Amniotic epithelial cell (primary cell): ENCODE measurements at places on chromosomes 7 and 10.

DNA sequence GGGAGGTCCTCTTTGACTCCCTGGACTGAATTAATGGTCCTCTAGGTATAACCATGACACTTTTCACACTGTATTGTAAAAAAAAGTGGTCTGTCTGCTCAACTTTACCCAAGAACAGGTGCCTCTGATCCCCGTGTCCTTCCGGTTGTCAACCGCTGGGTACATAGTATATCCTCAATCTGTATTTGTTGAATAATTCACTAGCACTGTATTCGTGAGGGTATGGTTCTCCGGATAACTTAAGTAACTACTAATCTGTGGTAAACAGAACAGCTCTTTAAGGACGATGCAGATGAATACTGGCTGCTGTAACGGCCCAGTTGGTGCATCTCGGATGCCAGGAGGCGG is 472 bp upstream of the ADAM22 start:
- DNase-seq = no peak

GRCh38 chr7:47180516-47180826 is 401.4 kb downstream of the TNS3 start:
- peak; percentile 11 for DNase-seq

DNA sequence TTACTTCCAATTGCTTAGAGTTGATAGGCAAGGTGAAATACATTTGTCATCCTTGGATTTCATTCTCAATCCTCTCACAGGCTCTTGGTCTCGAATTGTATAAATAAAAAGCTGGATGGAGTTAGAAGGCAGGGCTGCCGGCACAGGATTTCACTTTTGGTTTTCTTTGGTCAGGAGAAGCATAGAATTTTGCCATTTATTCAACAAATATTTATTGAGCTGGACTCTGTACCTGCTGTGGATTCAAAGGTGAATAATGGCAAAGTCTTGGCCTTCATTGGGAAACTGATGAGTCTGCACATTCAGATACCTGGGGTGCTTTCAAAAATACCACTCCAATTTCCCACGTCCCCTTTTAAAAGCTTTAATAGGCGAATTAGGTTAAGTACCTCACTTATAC is 49.7 kb downstream of the PDK4 start:
- no peak for DNase-seq

- DNase-seq = peak; percentile 8
These were observed 89.3 kb upstream of the PITRM1 start for GRCh38 chr10:3261921-3262320.

DNA sequence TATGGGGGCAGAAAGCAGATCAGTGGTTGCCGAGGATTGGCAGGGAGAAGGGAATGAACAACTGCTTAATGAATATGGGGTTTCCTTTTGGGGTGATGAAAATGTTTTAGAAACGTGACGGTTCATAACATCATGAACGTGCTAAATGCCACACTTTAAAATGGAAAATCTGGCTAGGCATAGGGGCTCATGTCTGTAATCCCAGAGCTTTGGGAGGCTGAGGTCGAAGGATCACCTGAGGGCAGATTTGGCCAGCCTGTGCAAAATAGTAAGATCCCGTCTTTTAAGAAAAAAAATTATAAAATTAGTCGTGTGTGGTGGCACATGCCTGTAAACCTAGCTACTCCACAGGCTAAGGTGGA is 3.1 kb downstream of the FAM3C start:
- no peak for DNase-seq

DNA sequence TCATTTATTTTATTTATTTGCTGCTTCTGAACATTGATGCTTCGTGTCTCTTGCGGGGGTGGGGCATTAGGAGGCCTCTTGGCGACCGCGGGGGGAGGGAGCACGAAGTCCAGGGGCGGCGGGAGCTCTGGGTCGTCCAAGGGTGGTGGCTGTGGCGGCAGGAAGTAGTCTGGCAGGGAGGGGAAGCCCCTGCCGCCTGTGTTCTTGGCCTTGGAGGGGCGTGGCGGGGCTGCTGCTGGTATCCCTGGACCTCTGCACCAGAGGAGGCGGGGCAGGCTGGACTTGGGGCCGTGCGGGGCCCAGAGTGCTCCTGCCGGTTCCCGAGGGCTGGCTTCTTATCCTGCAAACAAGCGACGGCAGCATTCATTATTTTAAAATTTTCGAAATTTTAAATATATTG is 70.5 kb upstream of the ABI1 start:
- DNase-seq = no peak

- DNase-seq = no peak
These were observed 42.5 kb downstream of the ABLIM1 start for GRCh38 chr10:114615600-114616007.

- peak; percentile 36 for DNase-seq
These were observed 268.1 kb downstream of the HPSE2 start for GRCh38 chr10:98967601-98968000.

DNA sequence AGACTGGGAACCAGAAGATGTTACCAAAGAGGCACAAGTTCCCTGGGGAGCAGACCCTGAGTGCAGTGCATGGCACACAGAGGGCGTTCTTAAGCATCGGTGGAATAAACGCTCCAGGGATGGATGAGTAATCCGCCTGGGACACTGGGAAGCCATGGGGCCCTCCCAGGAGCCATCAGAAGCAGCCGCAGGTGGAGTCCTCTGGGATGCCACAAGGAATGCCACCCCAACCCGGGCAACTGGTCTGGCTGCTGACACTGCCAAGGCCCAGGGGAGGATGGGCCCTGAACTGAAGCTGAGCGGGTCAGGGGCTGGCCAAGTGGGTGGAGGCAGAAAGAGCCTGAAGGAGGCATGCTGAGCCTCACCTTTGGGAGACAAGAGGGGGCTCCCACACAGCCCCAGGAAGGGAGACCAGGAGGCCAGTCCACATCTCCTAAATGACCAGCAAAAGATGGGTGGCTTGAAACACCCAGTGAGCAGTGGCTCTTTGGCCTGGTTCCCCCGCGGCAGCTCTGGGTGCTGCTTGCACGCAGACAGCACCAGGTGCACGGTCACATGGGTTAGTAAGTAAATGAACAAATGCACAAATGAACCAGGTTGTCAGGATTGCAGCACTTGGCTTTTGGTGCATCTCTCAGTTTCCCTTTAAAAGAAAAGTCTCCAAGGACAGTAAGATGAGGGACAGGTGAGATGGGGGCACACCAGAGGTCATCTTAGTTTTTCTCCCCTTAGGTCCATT is 141.3 kb upstream of the ZMIZ1 start:
- no peak for DNase-seq

- DNase-seq = no peak
These were observed 8.0 kb downstream of the HGF start for GRCh38 chr7:81761821-81762220.

DNA sequence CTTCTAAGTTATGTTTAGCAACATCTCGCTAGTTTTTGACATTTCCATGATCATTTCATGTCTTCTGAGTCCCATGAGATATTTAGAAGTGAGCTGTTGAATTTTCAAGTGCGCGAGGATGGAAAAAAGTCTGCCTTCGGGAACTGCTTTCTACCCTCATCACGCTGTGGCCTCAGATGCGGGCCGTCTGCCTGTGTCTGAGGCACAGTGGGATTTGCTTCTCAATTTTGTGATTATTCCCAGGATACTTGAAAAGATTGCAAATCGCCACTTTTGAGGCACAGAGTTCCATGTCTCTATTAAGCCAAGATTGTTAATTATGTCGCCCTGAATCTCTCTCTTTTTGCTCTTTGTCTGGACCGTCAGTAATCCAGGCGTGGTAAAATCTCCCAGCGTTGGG is 30.8 kb upstream of the NKX6-2 start:
- DNase-seq = no peak

GRCh38 chr10:117442521-117442920 is 67.3 kb upstream of the PDZD8 start:
- no peak for DNase-seq

DNA sequence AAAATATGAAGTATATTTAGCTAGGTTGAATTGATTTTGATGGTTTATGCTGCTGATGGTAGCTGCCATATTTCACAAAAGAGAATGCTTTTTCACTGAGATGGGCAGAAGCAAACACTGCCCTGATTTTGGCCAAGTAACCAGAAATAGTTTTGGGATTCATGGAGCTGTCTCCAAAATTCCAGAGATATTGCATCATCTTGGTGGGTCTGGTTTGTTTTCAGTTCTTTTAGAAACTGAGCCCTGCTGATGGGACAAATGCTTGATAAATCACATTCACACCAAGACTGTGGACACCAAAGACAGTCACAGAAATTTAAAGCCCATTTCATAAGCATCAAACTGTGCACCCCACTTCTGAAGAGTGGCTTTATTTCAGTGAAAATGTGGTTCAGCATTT is 140.5 kb downstream of the BICC1 start:
- no peak for DNase-seq

DNA sequence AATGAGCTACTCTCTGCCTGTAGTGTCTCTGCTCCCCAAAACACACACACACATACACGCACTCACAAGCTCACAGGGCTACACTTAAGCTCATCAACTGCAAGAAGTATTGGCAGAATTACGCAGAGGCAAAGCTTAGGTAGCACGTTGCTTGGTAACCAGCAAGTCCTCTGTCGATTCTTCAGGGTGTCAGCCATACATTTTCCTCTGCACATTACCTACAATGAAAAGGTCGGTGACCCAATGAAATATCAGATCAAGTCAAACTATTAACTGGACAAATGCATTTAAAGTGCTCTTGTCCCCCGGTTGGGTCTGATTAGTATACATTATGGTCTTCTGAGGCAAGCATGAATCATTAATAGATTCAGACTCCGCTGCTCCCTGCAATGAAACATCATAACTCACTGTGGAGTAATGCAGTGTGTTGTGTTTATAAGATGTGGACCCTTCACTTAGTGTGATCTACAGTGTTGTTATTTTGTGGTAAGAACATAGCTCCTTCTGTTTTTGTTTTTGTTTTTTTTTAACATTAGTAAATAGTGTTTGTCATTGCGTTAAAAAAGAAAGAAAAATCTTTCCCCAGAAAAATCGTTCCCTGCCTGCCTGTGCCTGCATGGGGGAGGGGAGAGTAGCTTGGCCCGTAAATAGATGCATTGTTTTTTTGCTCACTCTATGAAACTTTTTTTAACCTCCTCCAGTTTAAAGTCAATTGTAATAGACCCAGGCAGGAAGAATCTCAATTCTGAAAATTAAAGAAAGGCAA is 325.5 kb downstream of the SFMBT2 start:
- DNase-seq = peak; percentile 1

DNA sequence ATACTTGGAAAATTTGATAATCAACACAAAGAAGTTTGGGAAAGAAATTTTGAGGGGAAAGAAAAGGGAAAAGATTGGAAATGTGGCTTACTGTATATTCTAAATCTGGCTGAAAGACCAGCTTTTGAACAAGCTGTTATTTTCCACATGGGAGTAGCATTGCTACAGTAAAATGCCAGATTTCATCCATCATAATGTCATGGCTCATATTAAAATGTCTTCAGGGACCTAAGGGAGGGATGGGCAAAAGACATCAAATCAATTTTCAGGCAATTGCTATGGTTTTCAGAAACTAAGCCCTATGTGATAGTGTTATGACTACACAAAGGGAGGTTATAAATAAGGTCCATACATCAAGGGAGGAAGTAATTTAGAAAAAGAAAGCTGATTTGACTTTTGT is 1116.9 kb upstream of the CELF2 start:
- DNase-seq = no peak
